NCI-H748 treated with DMSO at 0.1 percent for 48 hours (cell line): ENCODE measurements at places on chromosomes 12 and 14.

DNA sequence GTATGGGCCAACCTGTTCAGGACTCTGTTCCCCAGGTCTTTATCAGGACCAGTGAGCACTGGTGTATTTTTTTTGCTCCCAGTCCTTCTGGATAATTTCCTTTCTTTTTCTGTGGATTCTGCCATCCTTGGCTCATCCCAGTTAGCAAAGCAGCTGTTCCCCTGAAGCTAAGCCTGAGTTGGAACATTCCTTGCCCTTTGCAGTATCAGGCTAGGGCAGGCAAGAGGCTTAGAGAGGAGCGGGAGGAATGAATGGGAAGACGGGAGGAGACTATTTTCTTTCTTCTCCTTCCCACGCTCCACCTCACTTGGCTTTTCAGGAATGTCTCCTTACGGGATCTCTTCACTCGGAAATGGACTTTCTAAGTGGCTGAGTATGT is 29.2 kb downstream of the ERG28 start:
- DNase-seq = no peak

DNA sequence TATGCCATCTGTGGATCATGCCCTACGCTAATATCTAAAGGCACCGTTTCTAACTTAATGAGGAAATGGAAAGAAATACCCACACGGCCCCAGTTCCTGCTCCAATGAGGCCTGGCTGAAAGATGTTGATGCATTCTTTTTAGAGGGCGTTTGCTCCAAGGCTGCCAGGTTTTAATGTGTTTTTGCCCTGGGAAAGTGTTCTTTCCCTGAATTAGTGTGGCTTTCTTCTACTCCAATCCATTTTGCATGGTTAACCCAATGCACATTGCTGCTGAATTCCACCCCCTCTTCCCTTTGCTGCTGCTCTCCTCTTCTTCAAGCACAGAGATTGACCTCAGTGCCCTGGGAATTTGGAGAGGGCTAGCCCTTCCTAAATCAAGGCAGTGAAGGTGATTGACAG is 1.1 kb downstream of the MYF5 start:
- DNase-seq = no peak

GRCh38 chr12:57758552-57759359 is 3.9 kb downstream of the MARCHF9 start:
- DNase-seq = no peak

- DNase-seq = no peak
Observed at GRCh38 chr12:118760623-118761022, 220.7 kb upstream of the SRRM4 start.

GRCh38 chr14:65267856-65268255 is 144.7 kb upstream of the FUT8 start:
- DNase-seq = no peak

GRCh38 chr12:83150465-83151189 is 463.9 kb downstream of the TMTC2 start:
- no peak for DNase-seq

- no peak for DNase-seq
Observed at GRCh38 chr12:131724534-131724933, 13.6 kb downstream of the SFSWAP start.

GRCh38 chr12:69663726-69664125 is 35.4 kb downstream of the BEST3 start:
- no peak for DNase-seq

- no peak for DNase-seq
Observed at GRCh38 chr12:65672441-65672840, 151.8 kb upstream of the HMGA2 start.

GRCh38 chr12:28223025-28223554 is 32.8 kb downstream of the CCDC91 start:
- no peak for DNase-seq

DNA sequence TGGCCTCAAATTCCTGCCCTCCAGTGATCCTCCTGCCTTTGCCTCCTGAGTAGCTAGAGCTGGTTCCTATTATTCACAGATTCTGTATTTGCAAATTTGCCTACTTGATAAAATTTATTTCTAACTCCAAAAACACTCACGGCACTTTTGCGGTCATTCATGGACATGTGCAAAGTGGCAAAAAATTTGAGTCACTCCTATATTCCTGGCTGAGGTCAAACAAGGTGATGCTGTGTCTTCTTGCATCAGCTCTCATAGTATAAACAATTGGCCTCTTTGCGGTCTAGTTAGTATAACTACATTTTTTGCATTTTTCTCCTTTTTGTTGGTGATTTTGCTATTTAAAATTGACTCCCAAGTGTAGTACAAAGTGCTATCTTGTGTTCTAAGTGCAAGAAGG is 24.7 kb downstream of the ATF1 start:
- no peak for DNase-seq

GRCh38 chr14:68571114-68571591 is 221.7 kb downstream of the ZFP36L1 start:
- DNase-seq = no peak

DNA sequence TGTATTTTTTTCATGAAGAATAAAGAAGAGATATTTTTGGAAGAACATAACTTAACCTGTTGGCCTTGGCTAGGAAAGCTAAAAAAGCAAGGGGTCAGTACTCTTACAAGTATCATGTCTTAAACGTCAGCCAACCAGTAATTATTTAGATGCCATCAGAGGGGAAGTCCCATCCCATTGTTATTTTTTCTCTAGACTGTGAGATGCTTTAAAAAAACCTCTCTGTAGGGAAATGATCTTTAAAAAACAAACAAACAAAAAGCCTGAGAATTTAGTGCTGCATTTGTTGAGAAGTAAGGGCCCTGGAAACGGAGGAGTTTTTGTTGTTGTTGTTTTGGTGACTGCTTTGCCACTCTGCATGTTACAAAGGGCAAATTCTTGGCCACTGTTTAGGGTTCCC is 474.0 kb downstream of the ZFP36L1 start:
- no peak for DNase-seq

DNA sequence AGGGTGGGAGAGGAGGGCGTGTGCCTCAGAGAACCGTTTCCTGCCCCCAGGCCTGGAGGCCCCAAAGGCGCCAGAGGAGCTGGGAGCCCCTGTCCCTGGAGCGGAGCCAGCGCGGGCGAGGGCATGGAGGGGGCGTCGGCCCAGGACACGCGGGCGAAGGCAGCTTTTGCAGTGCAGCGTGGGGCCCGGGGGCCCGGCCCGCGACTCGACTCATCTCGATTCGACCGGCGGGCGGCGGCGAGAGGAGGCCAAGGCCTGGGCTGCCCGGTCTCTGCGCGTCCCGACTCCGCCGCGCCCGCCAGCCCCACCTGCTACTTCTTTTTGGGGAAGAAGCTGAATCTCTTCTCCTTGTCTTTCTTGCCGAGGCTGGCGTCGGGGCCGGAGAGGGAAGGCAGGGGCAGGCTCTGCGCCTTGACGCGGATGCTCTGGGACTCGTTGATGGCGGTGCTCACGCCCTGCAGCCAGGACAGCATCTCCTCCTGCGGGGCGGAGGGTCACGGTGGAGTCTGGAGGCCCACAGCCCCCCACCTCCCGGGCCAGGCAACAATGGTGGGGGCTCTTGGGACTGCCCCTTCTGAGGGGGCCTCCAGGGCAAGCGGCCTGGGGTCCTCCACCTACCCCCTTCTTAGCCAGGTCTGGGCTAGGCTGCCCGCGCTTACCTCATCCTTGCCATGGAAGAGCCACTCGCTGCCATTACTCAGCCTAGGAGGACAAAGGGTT is 44.9 kb downstream of the PLEKHG3 start:
- DNase-seq = no peak

- DNase-seq = no peak
Observed at GRCh38 chr12:114263056-114263805, 142.7 kb downstream of the TBX5 start.

- no peak for DNase-seq
Observed at GRCh38 chr14:53183056-53183455, 29.9 kb upstream of the DDHD1 start.
